HCEC 1CT (cell line): ENCODE measurements at places on chromosomes 1 and 21.

GRCh38 chr1:160206421-160207117, 1.4 kb downstream of the PEA15 start:
- peak; percentile 91 for DNase-seq

GRCh38 chr1:161324020-161324419, 9.8 kb downstream of the SDHC start:
- DNase-seq, result no peak

DNA sequence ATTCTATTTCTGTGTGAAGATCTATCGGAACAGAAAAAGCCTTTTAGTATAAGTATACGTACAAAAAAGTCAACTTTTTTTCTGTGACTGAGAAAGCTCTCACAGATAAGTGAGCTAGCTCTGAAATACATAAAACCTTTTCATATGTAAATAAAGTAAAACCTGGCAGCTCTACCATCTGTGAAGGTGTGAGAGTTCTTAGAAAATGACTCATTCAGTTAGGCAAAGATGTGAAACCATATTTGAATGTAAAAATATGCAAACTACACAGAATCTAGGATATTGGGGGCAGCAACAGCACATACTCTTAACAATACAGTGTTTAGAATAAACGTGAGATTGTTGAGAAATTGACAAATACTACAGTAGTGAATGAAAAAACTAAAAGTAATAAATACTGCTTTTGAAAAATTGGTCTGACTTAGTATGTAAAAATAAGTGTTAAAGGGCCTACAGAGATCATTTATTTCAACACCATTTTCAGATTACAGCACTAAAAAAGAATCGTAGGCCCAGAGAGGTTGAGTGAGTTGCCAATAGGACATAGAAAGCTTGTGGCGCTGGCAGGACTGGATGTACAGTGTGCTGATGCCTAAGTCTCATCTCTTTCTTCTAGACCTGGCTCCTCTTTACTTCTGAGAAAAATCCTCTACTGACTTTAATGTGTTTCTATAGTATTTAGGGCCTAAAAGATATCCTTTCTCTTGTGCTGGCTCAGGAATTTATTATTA, 19.8 kb downstream of the ATP6V1G3 start:
- DNase-seq, result no peak

DNA sequence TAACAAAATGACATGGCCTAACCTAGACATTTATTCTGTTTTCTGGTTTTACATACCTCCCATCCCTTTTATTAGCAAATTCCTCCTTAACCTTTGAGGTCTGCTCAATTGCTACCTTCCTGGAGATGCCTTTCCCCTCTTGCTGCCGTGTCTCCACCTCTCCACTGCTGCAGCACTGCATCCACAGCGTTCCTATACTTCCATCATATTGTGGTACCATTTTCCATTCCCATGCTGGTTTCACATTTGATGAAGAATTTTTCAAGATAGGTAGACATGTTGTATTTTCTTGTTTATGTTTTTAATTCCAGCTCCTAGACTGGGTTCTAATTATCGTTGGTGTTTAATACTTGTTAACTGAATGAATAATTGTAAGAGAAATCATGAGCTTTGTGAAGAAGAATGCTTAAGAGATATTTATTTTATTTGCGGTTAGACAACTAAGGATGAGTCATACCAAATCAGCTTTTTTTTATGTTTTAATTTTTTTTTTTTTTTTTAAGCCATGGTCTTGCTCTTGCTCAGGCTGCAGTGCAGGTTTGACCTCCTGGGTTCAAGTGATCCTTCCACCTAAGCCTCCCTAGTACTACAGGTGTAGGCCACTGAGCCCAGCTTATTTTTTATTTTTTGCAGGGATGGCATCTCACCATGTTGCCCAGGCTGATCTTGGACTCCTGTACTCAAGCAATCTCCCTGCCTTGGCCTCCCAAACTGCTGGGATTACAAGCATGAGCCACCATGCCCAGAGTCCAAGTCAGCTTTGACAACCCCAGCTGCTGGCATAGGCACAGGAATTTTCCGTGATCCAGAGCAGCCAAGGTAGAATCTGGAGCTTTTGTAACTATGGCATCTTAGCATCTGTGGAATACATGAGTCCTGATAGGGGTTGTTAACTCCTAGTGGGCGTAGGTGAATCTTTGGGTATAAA, 44.0 kb downstream of the ATP6V1G3 start:
- DNase-seq, result peak; percentile 85

DNA sequence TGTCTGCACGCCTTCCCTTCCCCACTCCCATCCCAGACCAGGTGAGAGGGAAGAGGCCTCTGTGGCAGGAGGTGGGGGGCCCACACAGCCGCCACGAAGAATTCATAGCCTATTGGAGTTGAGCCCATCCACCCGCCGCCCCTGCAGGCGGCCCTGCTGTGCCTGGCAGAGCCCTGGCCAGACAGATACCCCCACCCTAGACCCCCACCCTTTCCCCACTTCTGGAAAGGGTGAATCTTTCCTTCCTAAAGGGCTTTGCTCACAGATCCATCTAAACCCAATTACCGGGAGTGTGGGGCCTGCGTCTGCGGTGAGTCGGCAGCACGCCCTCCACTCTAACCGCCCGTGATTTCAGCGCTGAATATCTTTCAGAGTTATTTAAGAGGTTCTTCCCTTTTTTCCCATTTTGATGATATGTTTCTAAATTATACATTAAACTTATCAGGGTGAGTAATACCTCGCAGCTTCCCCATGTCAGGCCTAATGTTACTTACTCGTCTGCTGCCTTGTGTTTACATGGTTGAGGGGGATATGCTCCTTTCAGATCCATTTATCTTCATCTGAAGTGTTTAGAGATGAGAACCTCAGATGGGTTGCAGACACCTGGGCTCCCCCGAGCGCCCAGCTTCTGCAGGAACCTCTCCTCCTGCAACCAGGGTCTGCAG, 183.9 kb upstream of the VAMP3 start:
- DNase-seq, result no peak

- DNase-seq, result no peak
These were observed 17.5 kb upstream of the TACSTD2 start for GRCh38 chr1:58594546-58594945.
